Left forelimb (tissue), 1 donor: ENCODE measurements at places on chromosomes 11 and 22.

- DNase-seq = no peak
Observed at GRCh38 chr22:38740116-38740723, 15.6 kb downstream of the SUN2 start.

- no peak for DNase-seq
Observed at GRCh38 chr11:84128840-84129239, 842.7 kb upstream of the CCDC90B start.

GRCh38 chr22:38843201-38843656 is 599 bp downstream of the NPTXR start:
- DNase-seq = peak; percentile 84

- no peak for DNase-seq
Observed at GRCh38 chr11:123083623-123084029, 21.7 kb upstream of the HSPA8 start.

DNA sequence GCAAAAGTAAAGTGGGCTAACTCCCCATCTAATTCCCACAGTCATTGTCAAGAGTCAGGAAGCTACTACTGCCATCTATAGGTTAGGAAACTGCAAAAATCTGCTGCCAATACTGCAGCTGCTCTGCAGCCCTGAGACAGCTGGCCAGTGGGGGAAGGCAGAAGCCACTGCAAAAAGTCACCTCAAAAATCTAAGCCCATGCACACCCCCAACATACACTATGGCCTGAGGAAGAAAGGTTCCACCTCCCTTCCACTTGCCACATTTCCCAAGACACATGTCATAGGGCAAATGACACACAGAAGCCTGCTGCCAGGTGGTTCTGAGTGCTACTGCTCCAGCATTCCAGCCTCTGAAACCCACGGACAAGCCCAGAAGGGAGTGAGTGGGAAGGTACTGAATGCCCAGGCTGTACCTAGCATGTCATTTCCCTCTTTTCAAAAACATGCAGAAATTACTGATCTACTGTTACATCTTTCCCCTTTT is 36.9 kb downstream of the DGCR2 start:
- DNase-seq = no peak

GRCh38 chr22:35301372-35301874 is 1.7 kb downstream of the TOM1 start:
- no peak for DNase-seq

DNA sequence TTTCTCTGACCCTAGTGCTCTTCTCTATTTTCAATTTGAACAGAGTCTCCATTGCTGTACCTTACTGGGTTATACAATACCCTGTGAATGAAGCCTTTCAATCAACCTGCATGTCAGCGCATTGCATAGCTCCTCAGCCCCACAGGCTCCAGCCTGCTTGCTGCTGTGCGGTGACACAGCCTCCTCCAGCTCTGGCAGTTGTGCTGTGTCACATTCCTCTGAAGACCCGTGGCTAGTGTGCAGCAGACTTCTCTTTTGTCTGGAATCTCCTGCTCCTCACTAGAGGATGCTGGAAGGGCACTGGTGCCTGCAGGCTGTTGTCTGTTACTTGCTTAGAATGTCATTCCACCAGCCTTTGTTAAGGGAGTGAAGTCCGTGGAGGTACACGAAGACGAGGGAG is 390.1 kb upstream of the B3GAT1 start:
- no peak for DNase-seq

DNA sequence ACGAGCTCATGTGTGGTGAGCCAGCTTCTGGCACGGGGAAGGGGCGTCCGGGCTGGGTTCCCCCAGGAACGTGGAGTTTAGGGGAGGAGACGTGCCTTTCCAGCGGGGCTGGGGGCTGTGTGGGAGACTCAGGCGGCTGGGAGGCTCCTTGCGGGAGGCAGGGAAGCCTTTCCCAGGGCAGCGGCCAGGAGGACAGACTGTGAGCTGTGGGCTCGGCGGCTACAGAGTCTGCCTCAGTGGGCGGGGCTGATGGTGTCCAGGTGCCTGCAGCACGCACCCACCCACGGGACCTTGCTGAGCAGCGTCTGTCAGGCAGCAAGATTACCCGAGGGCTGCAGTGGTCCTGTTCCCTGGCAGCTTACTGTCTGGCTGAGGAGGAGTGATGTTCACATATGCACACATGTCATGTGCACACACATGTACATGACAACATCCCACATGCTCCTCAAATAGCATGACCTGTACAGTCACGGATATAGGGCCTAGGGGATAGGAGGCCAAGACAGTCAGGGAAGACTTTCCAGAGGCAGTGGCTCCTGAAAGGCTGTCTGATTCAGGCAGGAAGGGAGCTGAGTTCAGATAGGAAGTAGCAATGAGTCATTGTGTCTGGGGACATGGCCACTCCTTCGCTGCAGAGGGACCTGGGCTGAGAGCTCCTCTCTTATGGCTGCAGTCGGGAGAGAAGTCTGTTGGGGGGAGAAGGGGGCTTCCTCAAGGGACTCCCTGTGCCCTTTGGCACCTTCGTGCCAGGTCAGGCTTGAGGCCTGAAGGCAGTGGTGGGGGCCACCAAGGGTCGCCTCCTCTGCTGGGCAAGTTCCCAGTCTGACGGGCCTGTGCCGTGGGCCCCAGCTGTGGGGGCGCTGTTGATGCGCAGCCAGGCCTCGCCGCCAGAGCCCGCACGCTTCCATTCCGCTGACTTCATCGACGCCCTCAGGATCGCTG is 23.3 kb upstream of the PPP6R3 start:
- no peak for DNase-seq
